Endothelial cell of umbilical vein (primary cell): ENCODE measurements at places on chromosomes 11 and 22.
A peak's percentile ranks its signal among the peaks of the same experiment; 100 is the strongest.

GRCh38 chr11:3167143-3168119 lies 2.3 kb upstream of the OSBPL5 start:
- no peak for DNase-seq

DNA sequence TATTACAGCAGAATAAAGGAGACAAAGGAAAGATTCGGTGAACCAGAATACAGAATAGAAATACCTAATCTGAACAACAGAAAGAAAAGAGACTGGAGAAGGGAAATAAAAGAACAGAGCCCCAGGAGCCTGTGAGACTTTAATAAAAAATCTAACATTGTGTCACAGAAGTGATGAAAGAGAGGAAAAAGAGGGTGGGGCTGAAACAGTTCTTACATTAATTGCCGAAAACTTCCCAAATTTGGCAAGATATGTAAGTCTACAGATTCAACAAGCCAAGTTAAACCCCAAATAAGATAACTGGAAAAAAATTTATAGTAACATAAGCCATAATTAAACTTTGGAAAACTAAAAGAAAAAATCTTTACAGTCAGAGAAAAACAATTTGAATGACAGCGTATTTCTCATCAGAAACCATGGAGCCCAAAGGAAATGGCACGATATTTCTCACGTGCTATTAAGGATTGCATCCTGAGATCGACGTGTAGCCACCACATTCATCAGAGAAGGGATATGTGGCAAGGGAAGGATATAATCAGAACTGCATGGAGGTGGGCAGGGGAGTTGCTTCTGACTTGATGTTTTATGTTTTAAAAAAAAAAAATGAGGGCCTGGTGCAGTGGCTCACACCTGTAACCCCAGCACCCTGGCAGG lies 73.9 kb downstream of the SGSM3 start:
- no peak for DNase-seq

DNA sequence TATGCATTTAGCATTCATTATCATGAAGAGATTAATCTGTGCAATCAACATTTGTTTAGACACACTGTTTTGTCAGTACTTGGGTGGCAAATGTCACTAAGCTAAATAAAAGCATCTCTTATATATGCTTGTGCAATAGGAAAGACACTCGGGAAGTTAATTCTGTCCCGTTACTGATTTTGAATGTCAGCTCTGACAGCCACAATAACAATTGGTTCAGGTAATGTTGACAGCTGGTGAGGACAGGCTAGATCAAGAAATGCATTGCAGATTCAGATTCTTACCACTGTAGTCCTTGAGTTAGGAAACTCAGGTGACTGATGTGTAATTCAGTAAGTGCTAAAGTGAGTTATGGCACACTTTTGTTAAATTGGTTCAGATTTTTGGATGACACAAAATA lies 523.8 kb upstream of the FAT3 start:
- no peak for DNase-seq

GRCh38 chr11:46290598-46291309 lies 13.3 kb downstream of the CREB3L1 start:
- no peak for DNase-seq

- DNase-seq: peak; percentile 4
Observed at GRCh38 chr11:13009476-13009920, 382 bp downstream of the RASSF10 start.
